ENCODE measurements at places on chromosomes 16 and 17. TPM values are rescaled to one million over a fixed set of nuclear protein-coding genes. Genes with fewer than 3 reads are reported as not detected.

Gene TP53TG3B
- polyA plus RNA-seq = not detected

Gene MPG
- 15.3 TPM for polyA plus RNA-seq

DNA sequence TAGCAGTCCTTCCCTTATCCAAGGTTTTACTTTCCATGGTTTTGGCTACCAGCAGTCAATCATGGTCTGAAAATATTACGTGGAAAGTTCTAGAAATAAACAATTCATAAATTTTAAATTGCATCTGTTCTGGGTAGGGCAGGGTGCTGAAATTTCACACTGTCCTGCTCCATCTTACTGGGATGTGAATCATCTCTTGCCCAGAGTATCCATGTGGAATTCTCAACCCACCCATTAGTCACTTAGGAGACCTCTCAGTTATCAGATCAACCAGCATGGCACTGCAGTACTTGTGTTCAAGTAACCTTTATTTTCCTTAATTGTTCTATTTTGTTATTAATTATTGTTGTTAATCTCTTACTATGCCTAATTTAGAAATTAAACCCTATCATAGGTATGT, 202.8 kb upstream of the CPHXL start:
- no peak for DNase-seq

Gene PIGQ
- 82.6 TPM for polyA plus RNA-seq

DNA sequence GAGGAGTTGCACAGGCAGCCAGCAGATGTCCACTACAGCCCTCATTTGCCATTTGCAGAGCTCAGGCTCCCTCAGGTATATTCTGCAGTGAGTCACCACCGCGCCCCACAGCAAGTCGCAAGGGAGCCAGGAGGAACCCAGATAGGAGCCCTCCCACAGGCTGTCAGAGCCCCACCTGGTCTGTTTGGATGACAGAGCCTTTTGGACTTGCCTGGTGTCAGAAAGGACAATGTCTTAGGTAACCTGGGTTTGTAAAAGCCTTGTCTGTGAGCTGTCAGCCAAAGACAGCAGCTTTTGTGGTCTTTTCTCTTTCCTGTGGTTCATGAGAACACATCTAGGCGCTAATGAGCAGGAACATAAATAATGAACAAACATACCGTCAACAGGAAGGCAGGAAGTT, 70.9 kb downstream of the GNAO1 start:
- no peak for DNase-seq

Gene CIITA
- polyA plus RNA-seq = 4.8 TPM

DNA sequence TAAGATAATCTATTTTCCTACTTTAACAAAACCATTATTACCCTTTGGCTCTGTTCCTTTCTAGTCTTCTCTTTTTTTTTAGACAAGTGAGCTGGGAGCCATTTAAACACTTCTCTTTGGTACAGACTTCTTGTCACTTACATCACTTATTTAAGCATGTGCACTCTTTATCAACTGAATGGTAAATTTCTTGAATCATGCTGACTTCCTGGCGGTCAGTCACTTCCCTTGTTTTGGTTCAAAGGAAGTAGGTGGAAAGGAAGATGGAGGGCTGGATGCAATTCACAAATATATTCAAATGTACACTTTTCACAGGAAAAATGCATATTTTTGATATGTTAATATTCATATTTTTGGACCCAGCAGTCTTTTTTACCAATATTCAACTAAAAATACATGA, 97.1 kb downstream of the ITFG1 start:
- DNase-seq = no peak

Data from renal cortex interstitium (tissue), 15 donors.